Activated CD8-positive, alpha-beta memory T cell treated with anti-CD3 and anti-CD28 coated beads for 48 hours (primary cell): ENCODE measurements at places on chromosomes 11 and 22.

GRCh38 chr11:70073871-70074371 is 4.2 kb upstream of the ANO1 start:
- no peak for DNase-seq

GRCh38 chr11:113193946-113194345 is 120.4 kb upstream of the TTC12 start:
- no peak for DNase-seq

DNA sequence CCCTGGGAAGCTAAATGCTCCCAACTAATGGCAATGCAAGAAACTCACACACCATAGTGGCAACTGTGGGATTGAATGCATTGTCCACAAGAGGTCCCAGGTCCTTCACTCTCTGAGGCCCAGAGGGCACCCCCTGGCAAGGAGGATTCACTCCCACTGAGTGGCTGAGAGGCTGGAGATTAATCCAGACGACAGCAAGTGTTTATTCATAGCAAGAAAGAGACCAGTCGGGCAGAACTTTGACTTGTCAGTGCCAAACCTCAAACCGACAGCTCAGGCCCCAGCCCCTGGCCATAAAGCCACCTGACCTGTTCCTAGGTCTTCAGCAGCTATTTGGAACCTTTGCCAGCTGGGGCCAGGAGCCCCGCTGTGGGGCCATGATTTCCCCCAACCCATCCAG is 54.5 kb upstream of the MPEG1 start:
- no peak for DNase-seq

- DNase-seq = no peak
Observed at GRCh38 chr11:19864141-19865140, 151.8 kb downstream of the NAV2 start.

GRCh38 chr22:32746732-32747131 is 54.8 kb upstream of the TIMP3 start:
- DNase-seq = no peak

- DNase-seq = no peak
Observed at GRCh38 chr11:60781286-60781980, 3.7 kb upstream of the MS4A10 start.

- DNase-seq = no peak
Observed at GRCh38 chr11:63490551-63491239, at the start of gene PLAAT5. Gene PLAAT5 (minus strand): TSS chr11:63491167. CDS start chr11:63491034, 133 bp downstream.

GRCh38 chr11:5351208-5351607 is at the start of gene OR51B6:
Gene OR51B6 (plus strand): TSS chr11:5351508. CDS start chr11:5351508, 0 bp downstream.
- DNase-seq = no peak

GRCh38 chr11:19676475-19677380 is 35.9 kb upstream of the NAV2 start:
- no peak for DNase-seq

- no peak for DNase-seq
Observed at GRCh38 chr11:77799338-77799737, 21.2 kb downstream of the RSF1 start.

DNA sequence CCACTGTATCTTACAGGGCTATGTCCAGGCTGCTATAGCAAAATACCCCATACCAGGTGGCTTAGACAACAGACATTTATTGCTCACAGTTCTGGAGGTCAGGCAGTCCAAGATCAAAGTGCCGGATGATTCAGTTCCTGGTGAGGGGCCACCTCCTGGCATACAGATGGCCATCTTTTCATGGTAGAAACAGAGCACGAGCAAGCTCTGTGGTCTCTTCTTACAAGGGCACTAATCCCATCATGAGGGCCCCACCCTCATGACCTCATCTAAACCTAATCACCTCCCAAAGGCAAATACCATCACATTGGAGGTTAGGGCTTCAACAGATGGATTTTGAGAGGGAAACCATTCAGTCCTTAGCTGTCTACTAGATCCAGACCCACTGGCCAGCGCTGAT is 117.4 kb upstream of the NECTIN1 start:
- no peak for DNase-seq

DNA sequence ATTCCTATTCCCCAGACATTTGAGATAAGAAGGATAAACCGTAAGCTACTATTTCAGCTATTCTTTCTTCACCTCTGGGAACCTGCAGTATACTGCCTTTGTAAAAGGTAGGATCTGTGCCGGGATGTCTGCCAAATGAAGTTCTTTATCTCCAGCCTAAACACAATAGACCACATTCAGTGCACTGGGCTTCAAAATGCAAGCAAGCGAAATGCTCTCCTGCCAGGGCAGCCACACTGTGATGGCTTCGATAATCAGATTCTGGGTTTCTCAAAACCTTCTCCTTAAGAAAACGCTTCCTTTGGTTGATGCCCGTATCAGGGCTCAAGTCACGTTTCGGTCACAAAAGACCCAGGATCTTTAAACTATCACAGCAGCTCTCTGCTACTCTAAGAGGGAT is 299.5 kb upstream of the B3GAT1 start:
- DNase-seq = no peak

DNA sequence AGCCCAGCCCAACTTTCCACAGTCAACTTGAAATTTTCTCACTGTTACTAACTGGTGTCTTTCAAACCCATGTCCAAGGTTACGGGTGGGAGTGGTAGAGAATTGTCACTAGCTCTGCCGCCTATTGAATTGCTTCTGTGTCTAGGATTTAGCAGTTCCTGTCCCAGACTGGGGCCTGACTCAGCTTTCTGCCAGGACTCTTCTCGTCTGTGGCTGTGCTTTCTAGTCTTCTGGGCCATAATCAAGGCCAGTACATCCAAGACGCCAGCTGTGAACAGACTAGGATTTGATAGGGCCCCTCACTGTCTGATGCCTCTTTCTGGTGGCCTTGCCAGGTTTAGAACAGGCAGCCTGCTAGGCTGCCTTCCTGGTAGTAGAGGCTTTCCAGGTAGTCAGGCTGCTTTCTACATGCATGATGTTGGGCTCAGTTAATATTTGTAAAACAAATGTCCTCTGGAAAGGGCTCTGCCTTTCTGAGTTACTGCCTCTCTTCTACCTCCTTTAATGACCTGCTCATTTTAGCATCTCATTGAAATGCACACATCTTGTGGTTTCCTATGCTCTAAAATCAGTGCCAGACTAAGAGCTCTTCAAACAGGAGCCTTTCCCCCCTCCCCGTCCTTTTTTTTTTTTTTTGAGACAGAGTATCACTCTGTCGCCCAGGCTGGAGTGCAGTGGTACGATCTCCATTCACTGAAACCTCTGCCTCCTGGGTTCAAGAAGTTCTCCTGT is 13.1 kb upstream of the HIKESHI start:
- DNase-seq = no peak

DNA sequence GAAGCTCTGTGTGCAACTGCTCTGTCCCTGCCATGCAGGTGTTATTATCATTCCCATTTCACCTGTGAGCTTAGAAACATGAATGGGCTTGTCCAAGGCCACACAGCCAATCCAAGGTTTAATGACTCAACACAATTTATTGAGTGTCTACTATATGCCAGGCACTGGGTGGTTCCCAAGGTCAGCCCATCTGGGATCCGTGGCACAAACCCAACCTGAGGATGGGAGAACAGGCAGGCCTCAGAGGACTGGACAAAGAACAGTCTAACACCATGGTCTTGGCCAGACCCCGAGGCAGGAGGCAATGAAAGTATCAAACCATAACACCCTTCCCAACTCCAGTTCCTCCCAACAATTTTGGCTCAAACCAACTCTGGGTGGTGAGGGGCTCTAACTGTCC is 15.7 kb downstream of the SPATA19 start:
- DNase-seq = no peak

DNA sequence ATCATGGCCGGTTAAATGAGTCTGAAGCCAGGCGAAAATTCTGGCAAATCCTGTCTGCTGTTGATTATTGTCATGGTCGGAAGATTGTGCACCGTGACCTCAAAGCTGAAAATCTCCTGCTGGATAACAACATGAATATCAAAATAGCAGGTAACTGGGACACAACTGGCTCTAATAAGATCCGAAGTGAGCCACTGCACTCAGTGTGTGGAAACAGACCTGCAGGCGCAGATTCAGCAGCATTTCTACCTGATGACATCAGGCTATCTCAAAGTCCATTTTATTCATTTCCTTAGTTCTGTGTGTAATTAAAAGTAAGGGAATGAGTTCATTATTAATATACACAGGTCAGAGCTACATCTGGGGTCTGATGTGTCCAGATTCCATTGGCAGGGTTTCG is 78.2 kb downstream of the PPP2R1B start:
- DNase-seq = no peak

GRCh38 chr11:132187814-132188213 is 817.4 kb downstream of the NTM start:
- DNase-seq = no peak

DNA sequence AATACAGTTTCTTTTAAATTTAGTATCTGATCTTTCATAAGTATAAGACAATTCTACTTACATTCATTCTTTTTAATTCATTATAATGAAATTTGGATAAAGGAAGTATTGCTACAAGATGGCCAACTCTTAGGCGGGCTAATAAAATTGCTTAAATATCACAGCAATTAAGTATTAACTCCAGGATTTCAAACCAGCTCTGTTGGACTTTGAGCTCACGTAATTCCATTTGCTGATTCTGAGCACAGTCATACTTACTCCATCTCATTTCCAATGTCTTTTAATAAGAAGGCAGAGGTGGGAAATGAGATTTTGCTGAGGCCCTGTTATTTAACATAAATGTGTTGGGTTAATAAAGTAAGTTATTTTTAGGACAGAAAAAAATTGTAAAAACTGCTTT is 748.1 kb downstream of the KCNA4 start:
- no peak for DNase-seq

GRCh38 chr11:131533149-131533548 is 162.7 kb downstream of the NTM start:
- no peak for DNase-seq

DNA sequence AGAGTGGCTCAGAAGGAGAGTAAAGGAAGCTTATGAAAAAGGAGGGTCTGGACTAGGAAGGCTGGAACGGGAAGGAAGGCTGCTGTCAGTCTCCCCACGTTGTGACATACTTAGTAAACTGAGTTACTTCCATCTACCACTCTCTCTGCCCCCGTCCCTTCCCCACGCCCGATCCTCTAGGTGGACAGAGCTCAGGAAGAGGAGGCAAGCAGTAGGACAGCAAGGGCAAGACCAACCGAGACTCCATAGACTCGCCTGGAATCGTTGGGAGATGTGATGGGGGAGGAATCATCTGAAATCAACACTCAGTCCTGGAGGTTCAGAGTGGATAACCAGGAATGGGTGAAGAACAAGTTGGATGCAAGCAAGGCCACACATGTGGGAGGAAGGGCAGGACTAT is 240.7 kb downstream of the BUD13 start:
- no peak for DNase-seq
